NCI-H1930 (cell line): ENCODE measurements at places on chromosomes 1 and 21.

- DNase-seq: no peak
Observed at GRCh38 chr1:216140730-216141524, 282.3 kb downstream of the USH2A start.

GRCh38 chr1:19096036-19096833 lies 113.8 kb downstream of the UBR4 start:
- no peak for DNase-seq

- DNase-seq: no peak
Observed at GRCh38 chr1:166133857-166134256, 32.9 kb downstream of the FAM78B start.

DNA sequence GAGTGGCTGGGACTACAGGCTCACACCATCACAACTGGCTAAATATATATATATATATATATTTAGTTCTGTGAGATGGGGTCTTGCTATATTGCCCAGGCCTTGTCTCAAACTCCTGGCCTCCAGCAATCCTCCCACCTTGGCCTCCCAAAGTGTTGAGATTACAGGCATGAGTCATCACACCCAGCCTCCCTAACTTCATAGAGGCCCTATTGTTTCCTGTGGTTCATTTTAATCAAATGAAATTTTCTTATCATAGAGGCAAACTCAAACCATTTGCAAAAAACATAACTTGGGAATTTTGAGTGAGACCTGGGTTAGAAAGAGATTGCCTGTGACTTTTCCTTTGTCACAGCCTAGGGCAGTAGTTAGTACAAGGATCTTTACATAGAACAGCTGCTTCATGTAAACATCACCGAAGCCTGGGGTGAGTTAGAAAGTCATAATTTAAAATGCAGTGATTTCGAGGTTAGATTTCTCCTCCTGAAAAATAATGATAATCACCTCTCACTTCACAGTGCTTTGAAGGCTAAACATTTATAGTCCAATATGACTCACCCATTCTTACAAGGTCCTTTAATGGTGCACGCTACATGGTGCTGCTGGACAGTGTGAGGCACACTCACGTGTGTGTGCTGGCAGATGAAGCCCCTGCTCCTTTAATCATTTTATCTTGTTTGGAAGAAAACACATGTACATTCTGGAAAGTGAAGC lies 188.9 kb downstream of the RHOU start:
- no peak for DNase-seq

DNA sequence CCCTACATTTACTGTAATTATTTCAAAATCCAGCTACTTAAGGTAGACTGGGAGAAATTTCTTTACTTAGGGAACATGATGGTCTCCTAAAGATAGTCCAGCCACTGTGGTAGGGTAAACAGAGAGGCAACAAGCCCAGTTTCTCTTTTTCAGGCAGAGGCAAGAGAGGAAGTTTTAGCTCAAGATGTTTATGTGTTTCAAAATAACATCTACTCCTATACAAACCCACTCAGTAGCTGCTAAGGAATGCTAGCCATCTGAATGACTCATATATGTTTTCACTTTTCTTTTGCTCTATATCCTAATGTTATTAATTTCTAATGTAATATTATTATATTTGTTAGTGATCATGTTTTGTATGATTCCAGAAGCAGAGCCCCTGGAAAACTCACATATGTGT lies 856.6 kb downstream of the PLA2G4A start:
- DNase-seq: no peak
